ENCODE measurements at places on chromosomes 2 and 18.

GRCh38 chr2:66364495-66365333, 70.2 kb upstream of the MEIS1 start:
- DNase-seq, result no peak

- DNase-seq, result no peak
Observed at GRCh38 chr18:7633171-7633570, 66.1 kb downstream of the PTPRM start.

DNA sequence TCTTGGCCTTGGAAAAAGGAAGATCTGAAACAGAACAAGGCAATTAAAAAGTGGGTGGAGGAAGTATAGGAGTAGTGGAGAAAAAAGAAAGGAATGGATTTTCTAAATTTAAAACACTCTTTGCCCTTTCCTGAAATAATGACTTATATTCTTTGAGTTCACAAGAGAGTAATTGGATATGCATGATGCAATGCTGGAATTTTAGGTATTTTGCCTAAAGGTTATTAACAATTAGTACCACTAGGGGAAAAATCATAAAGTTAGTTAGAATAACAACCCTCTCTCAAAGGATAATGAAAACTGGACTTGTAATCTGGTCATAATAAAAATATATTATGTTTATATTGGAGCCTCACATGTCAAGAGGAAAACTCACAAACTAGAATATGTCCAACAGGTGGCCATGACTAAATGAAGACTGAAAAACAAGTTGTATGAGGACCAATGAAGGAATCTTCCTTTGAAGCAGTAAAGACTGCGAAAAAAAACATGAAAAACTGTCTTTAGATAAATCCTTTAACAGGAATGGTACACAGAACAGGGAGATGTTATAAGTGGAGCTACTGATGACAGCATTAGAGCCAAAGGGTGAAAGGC, 281.8 kb downstream of the NCKAP5 start:
- DNase-seq, result no peak

DNA sequence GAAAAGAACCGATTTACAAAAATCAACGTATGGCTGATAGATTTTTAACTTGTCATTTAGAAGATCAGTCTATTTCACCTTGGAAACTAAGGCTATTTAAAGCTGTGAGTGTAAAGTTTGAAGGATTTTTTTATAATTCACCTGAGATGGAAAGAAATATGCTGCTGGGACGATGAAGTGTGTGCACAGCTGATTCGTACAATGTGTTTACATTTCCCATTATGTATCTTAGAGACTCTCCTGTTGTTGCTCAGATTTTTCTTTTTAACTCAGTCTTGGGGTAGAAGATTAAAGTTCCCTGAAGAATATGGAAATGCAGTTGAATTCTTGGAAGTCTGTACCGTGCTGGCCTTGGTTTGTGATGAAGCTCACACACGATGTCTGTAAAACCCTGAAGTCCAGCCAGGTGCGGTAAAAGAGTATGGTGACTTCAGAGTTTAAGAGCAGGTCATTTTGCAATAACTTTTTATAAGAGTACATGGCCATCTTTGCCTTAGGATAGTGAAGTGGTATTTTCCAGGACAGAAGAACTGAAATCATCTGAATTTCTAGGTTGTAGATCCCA, 250.1 kb downstream of the PRKCE start:
- DNase-seq, result no peak

GRCh38 chr2:223549215-223549614, 52.9 kb downstream of the SCG2 start:
- no peak for DNase-seq

- peak; percentile 45 for DNase-seq
Observed at GRCh38 chr2:25362434-25363145, 20.9 kb upstream of the DNMT3A start.

DNA sequence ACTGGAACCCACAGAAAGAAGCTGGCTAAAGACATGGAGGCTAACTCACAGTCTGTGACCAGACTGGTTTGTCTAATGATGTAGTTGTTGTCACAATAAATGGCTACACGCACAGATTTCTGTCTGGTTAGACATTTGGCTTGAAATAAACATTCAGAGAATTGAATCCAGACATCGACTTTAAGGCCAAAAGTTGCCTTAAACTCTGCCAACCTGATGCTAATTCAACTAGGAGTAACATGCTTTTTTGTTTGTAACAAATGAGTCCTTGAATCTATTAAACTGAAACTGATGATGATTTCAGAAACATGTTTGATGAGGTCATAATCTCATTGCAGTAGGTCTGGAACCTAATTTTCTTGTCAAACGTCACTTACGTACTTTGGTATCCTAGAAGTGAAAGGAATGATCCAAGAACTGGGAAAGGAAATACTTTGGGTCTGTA, 123.8 kb downstream of the ERBB4 start:
- DNase-seq, result no peak

GRCh38 chr18:73462092-73462491, 594.3 kb upstream of the NETO1 start:
- no peak for DNase-seq

DNA sequence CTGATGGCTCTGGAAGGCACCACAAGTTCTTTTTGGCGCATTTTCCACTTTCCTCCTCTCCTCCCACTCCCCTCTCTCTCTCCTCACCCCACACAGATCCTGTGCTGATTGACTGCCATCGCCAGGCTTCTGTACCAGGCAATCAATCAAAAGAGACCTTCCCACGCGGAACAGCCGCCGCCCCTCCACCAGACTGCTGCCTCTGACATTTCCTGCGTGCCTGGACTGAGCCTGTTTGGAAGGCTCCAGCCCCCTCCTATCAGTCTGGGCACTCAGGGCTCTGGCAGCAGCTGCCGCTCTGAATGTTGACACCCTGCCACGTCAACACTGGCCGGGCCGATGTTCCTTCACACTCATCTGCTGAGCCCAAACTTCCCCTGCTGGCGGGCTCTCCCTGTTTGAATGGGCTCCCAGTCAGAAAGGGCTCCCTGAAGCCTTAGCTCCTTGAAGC, 467.7 kb downstream of the EPHA4 start:
- no peak for DNase-seq

DNA sequence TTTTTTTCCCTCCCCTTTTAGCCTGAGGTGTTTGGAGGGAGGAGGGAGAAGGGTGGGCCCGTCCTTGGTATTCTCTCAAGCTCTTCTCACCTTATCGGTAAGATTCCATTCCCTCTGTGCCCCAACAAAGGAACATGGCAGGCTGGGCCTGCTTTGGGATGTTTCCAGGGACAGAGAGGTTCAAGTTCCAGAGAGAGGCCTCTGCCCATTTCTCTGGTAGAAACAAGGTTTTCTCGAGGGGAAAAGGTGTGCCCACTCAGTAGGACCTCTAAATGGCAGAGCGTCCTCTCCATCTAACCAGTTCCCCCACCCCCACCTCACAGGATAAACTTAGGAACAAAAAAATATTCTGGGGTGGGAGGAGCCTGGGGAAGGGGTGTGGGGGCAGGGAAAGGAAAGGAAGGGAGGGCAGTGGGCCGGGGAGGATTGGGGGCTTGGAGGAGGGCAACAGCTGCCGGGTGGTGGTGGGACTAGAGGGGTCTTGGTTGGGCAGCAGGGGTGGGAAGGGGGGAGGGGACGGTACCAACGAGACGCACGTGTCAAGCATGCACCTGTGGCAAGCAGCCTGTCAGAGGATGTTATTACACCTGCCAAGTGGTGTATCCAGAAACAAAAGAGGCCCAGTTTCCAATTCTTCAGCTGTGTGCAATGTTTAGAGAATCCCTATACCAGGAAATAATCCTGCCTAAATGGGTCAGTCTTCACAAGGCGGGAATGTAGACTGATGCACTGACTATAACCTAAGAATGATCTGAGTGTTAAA, 2.1 kb downstream of the PCBP1 start:
- DNase-seq, result peak; percentile 36

- DNase-seq, result no peak
Observed at GRCh38 chr2:55176094-55176415, 56.0 kb downstream of the CLHC1 start.

DNA sequence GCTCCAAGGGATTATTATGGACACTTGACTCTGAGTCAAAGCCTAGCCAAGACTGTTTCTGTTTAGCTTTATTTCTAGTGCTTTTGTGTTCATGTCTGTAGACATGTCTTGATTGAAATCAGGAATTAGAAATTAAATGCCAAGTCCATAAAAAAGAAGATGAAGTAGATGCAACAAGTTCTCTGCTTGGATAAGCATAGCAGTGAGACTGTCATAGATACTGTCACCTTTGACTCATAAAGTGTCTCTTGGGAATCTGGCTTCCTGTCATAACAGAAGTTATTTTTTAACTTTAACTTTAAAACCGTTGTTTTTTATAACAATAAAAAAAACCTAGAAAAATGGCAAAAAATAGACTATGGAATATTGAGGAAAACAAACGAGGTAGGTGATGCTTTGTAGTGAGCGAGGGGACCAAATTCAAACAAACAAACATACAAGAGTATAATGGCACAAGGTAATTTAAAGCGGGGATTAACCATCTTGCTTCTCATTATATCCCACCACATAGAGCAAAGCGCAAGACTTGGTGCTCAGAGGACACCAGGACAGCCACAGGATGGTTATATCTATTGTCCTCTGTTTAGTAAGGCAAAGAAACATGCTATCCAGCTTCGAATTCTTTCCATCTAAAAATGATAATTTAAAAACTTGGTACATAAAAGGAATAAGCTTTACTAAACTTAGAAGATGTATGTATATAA, 64.6 kb downstream of the CD226 start:
- DNase-seq, result no peak

GRCh38 chr2:14081521-14081920, 551.0 kb upstream of the LRATD1 start:
- no peak for DNase-seq

GRCh38 chr2:202378001-202378400, 1.9 kb downstream of the BMPR2 start:
- DNase-seq, result no peak

DNA sequence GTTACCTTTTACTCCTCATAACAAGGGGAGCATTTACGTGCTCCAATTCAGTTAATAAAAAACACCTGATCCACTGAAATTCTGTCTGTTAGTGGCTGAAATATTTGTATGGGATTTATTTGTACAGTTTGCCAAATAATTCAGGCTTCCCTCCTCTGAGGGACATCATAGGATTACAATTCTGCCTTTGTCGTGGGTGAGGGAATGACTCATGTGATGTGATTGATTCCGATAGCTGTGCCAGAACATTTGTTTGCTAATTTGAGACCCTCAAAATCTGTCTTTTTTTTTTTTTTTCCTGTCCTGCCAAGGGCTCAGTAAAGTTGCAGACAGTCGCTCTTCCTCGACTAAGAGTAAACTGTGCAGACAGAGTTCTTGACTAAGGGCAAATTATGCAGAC, 612.6 kb upstream of the CDH2 start:
- no peak for DNase-seq

- DNase-seq, result peak; percentile 42
Observed at GRCh38 chr2:20135631-20136050, 84.2 kb upstream of the LAPTM4A start.

DNA sequence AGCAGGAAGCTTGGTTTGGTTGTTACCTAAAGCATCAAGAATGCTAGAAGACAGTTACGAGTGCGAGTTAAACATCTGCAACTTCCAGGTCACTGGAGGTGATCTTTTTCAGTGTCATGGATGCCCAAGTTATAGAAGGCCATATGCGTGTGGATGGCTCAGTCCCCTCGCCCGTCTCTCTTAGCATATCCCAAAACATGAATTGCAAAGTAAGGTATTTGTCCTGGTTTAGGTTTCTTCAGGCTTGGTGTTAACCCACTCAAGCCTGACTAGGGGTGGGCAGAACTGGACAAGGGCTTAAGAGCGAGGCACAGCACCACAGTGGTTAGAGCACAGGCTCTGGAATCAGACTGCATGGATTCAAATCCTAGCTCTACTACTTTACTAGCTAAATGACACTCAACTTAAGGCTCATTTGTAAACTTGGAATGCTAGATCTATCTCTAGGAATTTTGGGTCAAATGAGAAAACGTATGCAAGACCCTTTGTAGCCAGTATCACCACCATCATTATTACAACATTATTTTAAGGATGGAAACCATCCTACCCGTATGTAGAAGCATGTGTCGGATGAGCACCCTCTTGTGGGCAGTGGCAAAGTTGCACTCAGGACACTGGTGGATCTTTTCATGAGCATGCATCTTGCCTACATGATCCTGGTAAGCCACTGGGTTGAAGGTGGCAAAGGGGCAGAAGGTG, 11.2 kb downstream of the ZNF142 start:
- DNase-seq, result peak; percentile 77

DNA sequence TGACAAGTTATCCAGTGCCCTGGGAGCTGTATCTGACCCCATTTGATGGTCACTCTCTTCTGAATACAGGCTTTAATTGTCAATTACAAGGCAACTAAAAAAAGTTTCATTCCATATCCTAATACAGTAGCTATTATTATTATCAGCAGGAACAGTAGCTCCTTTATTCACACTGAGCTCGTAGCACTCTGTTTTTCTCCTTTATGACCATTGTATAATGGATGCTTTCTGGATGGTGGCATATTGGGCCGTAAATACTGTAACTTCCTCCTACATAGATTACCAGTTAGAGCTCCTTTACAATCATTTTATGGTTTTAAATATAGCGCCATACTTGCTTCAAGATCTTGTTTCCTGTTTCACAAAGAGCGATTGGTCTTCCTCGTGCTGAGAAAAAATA, 1040.3 kb downstream of the TSN start:
- no peak for DNase-seq

DNA sequence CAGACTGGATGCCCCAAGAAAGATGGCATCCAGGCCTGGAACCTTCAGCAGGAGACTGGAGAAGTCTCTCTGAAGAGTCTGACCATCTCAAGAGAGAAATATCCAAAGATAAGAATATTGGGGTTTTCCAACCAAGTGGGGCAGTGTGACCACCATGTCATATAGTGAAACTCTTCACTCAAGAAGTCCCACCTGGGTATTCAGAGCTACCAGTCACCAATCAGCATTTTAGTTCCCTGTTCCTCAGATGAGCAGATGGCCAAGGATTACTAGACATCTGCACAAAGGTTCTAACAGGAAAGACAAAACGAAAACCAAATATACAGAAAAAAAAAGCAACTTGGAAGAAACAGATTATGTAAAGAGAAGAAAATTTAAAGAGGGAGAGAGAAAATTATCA, 38.5 kb upstream of the CXCR4 start:
- DNase-seq, result no peak

Measured in erythroblast (primary cell).